Stimulated activated CD8-positive, alpha-beta memory T cell treated with anti-CD3 and anti-CD28 coated beads, Interleukin-2, amount 100 ng/mL, for 48 hours (primary cell): ENCODE measurements at places on chromosomes 6 and 20.

DNA sequence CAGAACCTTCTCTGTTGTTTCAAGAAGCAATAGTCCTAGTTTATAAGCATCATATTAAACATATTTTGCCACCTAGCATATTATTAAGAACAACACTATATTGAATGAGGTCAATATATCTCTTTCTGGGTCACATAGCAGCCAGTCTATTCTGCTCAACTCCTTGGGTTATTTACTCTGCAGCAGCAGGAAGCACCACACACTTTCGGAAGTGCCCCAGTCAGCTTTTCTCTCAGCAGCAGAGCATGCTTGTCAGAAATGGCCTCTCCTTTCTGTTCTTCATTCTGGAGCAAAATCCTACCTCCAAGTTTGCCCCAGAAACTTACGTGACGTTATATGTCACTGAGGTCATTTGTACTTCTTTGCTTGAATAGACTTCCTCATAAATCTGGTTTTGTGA, 22.7 kb downstream of the CFAP206 start:
- DNase-seq = no peak

- DNase-seq = no peak
Observed at GRCh38 chr6:128572294-128572693, 51.9 kb upstream of the PTPRK start.

DNA sequence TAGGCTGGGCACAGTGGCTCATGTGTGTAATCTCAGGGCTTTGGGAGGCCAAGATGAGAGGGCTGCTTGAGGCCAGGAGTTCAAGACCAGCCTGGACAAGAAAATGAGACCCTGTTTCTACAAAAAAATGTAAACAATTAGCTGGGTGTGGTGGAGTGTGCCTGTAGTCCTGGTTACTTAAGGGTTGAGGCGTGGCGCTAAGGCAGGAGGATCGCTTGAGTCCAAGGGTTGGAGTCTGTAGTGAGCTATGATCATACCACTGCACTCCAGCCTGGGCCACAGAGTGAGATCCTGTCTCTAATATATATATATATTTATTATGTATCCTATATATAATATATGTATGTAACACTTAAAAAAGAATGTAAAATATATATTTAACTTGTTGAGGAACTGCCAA, 7.9 kb upstream of the ABRACL start:
- DNase-seq = no peak

DNA sequence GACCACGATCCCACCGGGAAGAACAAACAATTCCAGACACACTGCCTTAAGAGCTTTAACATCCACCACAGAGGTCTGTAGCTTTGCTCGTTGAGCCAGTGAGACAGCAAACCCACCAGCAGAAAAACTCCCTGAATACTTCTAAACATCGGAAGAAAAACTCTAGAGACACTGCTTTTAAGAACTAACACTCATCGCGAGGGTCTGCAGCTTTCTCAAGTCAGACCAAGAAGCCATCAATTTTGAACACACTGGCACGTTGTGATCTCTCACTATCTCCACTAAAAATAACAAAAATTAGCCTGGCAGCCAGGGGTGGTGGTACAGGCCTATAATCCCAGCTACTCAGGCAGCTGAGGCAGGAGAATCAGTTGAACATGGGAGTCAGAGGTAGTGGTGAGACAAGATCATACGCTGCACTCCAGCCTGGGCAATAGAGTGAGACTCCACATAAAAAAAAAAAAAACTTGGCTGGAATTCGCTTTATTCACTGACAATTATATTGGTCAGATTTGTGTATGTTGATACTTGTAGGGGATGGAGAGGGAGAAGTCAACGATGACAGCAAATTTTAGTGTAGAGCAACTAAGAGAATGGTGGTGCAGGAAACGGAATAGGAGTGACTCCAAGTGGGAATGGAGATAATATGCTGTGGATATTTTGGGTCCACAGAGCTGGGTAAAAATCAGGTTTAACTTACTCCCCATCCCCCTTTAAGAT, 860 bp upstream of the TMEM14C start:
- no peak for DNase-seq

DNA sequence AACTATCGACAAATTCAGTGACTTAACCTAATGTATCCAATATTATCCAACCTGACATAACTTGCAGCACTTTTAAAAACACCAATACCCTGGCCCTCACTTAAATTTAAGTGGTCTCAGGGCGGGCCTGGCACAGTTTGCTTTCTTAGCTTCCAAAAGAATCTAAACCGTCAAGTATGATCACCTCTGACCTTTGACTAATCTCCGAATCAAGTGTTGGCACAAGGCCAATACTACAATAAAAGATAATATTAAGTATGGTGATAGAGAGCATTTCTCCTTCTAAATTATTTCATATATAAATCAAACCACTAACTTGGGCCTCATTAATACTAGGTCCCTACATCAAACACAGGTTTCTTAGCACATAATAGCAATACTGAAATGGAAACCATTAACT, 153.0 kb downstream of the PTPRK start:
- no peak for DNase-seq

- DNase-seq = no peak
Observed at GRCh38 chr20:50242863-50243609, 52.4 kb downstream of the CEBPB start.

GRCh38 chr6:104704191-104704590, 155.5 kb downstream of the HACE1 start:
- no peak for DNase-seq

DNA sequence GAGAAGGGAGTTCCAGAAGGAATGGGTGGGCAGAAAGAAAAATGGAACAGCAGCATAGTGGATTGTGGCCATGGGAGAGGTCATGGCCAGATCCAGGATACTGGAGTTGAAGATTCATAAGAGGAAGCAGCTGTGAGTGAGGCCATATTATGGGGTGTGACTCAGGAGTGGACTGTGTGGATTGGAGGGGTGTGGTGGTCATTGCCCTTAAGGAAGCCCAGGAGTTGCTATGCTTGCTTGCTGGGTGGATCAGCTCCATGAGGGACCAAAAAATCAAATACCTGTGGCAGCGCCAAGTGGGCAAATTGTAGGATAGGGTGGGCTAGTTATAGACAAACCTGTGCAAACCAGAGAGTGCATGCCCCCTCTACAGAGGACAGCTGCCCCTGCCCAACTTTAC, 18.3 kb downstream of the LRRC1 start:
- DNase-seq = no peak

GRCh38 chr20:24969186-24970029, 20.3 kb downstream of the CST7 start:
- no peak for DNase-seq
